Progenitor cell of endocrine pancreas (in vitro differentiated cells): ENCODE measurements at places on chromosomes 4 and X. TPM values are rescaled to one million over a fixed set of nuclear protein-coding genes. Genes with fewer than 3 reads are reported as not detected.

The DCAF16 gene
- 63.1 and 72.3 TPM in 2 replicates for total RNA-seq

The CHIC1 gene
- total RNA-seq: 7.3 and 7.6 TPM in 2 replicates

The GABRQ gene
- 0.10 and 0.18 TPM in 2 replicates for total RNA-seq

The CYSLTR1 gene
- 0.09 TPM in 1 of 2 replicates, not detected in the other for total RNA-seq

The FGF13 gene
- 19.3 and 20.7 TPM in 2 replicates for total RNA-seq

The UCHL1 gene
- total RNA-seq: 270 and 317 TPM in 2 replicates

GRCh38 chrX:84216881-84217280 is 28.9 kb upstream of the RPS6KA6 start:
- DNase-seq: no peak

DNA sequence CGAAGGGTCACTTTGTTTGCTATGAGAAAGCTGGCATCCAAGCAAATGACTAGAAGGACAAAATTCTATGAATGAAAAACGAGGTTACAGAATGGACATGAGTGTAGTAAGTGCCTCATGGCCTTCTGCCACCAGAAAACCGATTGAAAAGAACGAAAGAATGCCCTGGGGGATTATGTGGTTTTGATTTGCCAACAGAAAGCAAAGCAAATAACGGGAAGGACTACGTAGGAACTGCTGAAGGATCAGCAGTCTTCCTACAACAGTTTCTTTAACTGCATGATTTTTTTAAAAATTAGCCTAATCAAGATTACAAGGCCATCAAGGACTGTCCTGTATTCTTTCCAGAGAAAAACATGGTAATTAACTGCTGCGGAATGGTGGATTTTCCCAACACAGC is 50.6 kb downstream of the NRK start:
- no peak for DNase-seq

- DNase-seq: no peak
These were observed 192.6 kb downstream of the COX18 start for GRCh38 chr4:72876946-72877345.

DNA sequence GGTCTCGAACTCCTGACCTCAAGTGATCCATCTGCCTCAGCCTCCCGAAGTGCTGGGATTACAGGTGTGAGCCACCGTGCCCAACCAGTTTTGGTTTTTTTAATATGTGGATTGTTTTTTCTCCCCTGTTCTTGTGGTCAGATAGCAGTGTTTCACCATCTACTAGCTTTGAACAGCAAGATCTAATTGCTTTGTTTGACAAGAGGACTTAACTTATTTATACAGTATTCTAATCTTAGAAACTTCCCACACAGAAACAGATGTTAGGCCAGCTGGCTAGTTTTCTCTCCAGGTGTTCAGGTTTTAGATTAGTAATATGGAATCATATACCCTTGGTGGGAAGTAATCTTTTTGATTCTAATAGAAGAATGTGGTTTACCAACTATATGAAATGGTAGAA is 12.9 kb downstream of the ING2 start:
- no peak for DNase-seq

DNA sequence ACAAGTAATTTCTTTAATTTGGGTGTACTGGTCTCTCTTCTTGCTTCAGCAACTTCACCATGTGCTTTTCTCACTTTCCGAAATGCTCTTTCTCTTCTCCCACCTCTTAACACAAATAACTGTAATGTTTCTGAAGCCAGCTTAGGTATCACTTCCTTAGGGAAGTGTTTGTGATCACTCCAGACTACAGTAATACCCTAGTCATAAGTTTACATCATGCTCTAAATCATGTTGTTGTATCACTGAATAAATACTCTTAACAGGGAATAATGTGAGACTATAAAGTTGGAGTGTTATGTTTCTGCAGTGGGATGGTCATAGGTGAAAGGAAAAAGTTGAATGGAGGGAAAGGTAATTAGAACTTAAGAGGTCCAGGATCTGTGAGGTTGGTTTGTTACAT is 712.3 kb downstream of the C4orf33 start:
- no peak for DNase-seq

- no peak for DNase-seq
These were observed 49.7 kb upstream of the GAB1 start for GRCh38 chr4:143286701-143287571.

DNA sequence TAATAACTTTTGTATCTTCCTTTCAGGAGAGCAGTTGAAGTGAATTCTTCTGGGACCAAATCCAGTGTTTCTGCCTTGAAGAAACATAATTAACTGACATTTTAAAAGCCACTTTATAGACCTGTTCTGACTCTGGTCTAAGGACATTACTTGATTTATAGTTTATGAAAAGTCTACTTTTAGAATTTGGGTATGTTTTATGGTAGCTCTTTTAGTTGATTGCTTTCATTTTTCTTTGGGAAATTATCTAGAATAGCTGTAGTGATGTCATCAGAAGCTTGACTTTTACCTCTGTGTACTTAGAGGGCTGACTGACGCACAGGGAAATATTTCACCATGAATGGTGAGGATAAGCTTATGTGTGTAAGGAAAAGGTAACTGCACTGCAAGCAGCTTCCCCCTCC is 131.8 kb upstream of the LIMCH1 start:
- no peak for DNase-seq

DNA sequence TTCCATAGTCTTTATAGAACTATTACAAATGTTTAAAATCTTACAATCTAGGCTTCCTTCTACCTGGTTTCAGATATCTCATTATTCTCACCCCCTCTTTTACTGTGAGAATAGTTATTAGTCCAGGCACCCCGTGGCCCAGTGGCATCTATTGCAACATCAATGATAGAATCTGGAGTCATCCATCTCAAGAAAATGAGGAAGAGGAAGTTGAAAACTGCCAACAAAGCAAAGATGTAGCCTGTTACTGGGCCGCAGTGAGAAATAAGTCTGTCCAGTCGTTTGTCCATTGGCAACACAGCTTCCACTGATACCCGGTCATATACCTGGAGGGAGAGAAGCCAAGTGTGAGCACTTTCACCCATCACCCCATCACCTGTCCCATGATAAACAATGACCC is 6.0 kb upstream of the ASB11 start:
- no peak for DNase-seq
